ENCODE measurements at places on chromosomes 4 and X. TPM values are rescaled to one million over a fixed set of nuclear protein-coding genes. Genes with fewer than 3 reads are reported as not detected.

DNA sequence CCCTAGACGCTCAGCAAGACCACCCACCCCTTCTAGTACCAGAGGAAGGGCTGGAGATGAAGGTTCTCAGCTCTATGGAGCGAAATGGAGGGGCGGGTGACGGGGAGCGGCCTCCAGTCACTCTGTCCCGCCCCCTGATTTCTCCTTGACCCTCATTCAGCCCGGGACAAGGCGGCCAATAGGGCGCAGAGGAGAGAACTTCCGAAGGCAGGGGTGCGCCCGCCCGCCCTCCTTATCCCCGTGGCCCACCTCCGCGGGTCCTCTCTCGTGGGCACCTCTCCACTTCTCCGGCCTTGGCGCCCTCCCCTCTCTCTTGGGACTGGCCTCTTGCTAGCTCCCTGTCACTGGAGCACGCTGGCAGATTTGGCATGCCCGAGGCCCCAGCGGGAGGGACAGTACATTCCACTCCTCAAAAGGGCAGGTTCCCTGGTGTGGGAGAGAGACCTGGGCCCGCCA, 1.1 kb upstream of the SEPTIN6 start:
- H3K4me1 ChIP-seq, result peaks cover 20% of the 10 kb centered on the region
- H3K36me3 ChIP-seq, result no peaks in the 10 kb centered on the region
- DNase-seq, result peak; percentile 81

Gene EIF2S3
- total RNA-seq, result 124 TPM

Gene PPP2R2C
- 0.23 TPM for total RNA-seq

DNA sequence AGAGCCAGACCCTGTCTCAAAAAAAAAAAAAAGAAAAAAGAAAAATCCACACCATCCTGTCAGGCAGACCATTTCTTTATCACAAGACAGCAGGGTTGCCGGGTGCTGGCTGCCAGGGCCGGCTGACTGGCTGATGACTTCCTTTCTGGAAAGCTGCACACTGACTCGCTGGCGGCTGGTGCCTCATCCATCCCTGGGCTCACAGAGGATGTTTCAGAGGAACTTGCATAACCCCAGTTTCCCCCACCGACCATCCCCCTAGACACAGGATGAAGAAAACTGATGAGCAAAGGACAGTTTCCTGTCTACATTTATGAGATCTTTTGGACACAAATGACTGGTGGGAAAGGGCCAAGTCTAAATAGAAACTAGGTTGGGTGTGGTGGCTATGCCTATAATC, 14.1 kb downstream of the HPSE start:
- peak; percentile 90 for DNase-seq
- no peaks in the 10 kb centered on the region for H3K27me3 ChIP-seq
- H3K4me3 ChIP-seq, result no peak overlapping the region
- H3K4me1 ChIP-seq, result no peaks in the 10 kb centered on the region

Gene MSANTD1
- total RNA-seq, result 1.5 TPM

Gene NDP
- not detected for total RNA-seq

GRCh38 chr4:161320377-161320776, 843.4 kb downstream of the FSTL5 start:
- no peak overlapping the region for H3K27ac ChIP-seq
- DNase-seq, result no peak
- no peaks in the 10 kb centered on the region for H3K4me1 ChIP-seq
- no peaks in the 10 kb centered on the region for H3K36me3 ChIP-seq
- no peaks in the 10 kb centered on the region for H3K27me3 ChIP-seq

Gene CLDN22
- total RNA-seq, result not detected

DNA sequence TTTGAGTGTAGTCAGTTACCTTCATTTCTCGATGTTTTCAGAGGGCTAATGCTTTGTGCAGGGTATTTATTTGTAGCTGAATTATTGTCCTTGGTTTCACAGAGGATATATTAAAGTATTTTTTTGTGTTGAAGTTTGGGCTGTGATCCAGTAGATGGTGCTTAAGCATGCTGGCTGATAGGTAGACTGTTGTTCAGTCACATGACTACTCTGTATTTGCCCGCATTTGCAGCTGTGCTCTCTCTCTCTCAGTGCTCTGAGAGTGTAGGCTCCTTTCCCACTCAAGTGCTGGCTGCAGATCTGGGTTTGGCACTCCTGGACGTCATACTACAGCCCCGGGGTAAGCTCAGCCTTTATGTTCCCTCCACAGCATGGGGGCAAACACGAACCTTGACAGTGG, 21.7 kb downstream of the RAB40AL start:
- no peak overlapping the region for H3K27ac ChIP-seq
- no peaks in the 10 kb centered on the region for H3K36me3 ChIP-seq
- no peaks in the 10 kb centered on the region for H3K4me1 ChIP-seq
- H3K27me3 ChIP-seq, result no peaks in the 10 kb centered on the region
- DNase-seq, result no peak

DNA sequence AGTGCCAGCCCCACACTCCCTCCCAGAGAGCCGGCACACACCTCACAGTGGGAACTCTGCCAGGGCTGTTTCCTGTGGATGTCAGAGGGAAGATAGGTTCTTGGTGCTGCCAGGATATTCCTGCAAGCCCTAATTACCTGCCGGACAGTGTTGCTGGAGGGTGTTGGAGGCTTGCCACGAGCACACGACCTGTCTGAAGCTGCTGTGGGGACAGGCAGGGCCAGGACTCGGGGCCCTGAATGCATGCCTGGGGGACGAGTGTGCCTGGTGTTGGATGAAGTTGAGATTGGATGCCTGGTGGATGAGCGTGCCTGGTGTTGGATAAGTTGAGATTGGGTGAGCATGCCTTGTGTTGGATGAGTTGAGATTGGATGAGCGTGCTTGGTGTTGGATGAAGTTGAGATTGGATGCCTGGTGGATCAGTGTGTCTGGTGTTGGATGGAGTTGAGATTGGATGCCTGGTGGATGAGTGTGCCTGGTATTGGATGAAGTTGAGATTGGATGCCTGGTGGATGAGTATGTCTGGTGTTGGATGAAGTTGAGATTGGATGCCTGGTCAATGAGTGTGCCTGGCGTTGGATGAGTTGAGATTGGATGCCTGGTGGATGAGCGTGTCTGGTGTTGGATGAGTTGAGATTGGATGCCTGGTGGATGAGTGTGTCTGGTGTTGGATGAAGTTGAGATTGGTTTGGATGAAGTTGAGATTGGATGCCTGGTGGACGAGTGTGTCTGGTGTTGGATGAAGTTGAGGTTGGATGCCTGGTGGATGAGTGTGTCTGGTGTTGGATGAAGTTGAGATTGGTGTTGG, 23.2 kb upstream of the UVSSA start:
- no peak overlapping the region for H3K27ac ChIP-seq
- peaks cover 48% of the 10 kb centered on the region for H3K36me3 ChIP-seq
- H3K27me3 ChIP-seq, result no peaks in the 10 kb centered on the region
- DNase-seq, result peak; percentile 27

DNA sequence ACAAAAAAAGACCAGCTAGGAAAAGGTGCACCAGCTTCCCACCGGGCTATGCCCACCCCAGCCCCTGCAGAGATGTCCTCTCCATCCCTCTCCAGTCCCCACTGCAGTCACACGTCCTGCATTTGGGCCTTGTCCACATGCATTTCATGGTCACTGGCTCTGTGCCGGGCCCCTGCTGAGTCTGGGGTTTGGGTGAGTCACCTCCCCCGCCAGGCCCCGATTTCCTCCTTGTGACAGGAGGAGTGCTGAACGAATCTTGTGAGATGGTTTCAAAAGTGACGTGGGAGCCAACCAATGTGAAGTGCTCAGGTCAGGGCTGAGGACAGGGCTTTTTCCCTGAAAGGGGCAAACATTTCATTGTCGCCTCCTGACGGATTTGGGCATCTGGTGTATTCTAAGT, 7.1 kb downstream of the CPZ start:
- H3K27ac ChIP-seq, result no peak overlapping the region
- H3K4me1 ChIP-seq, result no peaks in the 10 kb centered on the region
- DNase-seq, result no peak
- no peak overlapping the region for H3K4me3 ChIP-seq

Gene AMER1
- 6.4 TPM for total RNA-seq

DNA sequence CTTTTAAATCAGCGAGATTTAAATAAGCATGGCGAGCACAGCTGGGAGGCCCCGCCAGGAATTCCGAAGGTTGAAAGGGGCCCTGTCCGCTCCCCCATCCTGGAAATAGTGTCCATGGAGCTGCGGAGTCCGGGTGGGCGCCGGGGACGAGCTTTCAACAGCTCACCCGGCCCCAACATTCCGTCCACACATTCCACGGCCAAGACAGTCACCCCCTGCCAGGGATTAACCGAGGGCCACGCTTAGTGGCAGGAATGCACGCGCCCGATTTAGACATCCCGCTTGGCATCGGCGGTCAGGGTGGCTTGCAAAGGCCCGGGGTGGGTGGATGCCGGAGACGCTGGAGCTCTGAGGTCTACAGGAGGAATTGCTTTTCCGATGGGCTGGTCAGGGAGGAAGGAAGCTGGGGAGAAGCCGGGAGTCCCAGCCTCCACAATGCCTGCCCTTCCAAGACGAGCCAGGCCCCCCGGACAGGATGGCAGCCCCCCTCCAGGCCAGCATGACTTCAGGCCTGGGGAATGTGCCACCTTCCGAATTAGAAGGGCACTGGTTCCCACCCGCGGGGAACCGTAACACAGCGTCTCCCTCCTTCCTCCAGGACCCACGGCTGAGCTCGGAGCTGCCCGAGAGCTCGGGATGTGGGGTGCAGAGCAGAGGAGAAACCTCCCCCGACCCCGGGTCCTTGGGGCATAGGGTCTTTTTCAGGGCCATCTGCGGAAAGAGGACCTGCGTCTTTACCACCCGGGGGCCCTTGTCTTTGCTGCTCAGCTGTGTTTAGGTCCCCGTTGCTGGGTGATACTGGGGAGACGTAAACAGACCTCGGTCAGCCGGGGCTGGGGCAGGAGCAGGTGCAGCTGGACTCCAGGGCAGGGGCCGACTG, 26.9 kb upstream of the PPP2R3B start:
- H3K36me3 ChIP-seq, result no peaks in the 10 kb centered on the region
- H3K4me1 ChIP-seq, result no peaks in the 10 kb centered on the region
- no peak for DNase-seq
- peak overlapping the region; percentile 30 for H3K4me3 ChIP-seq

GRCh38 chrX:123263270-123263669, 79.2 kb downstream of the GRIA3 start:
- H3K36me3 ChIP-seq, result no peaks in the 10 kb centered on the region
- DNase-seq, result no peak
- no peaks in the 10 kb centered on the region for H3K4me1 ChIP-seq
- H3K27ac ChIP-seq, result no peak overlapping the region
- H3K4me3 ChIP-seq, result no peak overlapping the region

GRCh38 chrX:11125060-11125459, 13.9 kb downstream of the HCCS start:
- no peak overlapping the region for H3K27ac ChIP-seq
- H3K27me3 ChIP-seq, result no peaks in the 10 kb centered on the region
- H3K4me1 ChIP-seq, result no peaks in the 10 kb centered on the region
- H3K36me3 ChIP-seq, result no peaks in the 10 kb centered on the region
- no peak overlapping the region for H3K4me3 ChIP-seq

DNA sequence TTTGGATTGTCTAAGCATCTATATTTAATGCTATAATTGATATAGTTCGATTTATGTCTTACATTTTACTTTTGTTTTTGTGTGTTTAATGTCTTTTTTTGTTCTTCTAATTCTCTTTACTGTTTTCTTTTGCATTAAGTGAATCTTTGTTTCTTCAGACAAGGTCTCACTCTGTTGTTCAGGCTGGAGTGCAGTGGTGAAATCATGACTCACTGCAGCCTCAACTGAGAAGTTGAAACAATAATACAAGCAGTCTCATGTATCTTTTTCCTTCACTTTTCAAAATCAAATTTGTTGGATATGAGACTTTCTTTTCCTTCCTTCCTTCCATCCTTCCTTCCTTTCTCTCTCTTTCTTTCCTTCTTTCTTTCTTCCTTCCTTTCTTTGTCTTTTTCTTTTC, 1401.6 kb downstream of the ADGRL3 start:
- H3K4me3 ChIP-seq, result no peak overlapping the region
- H3K36me3 ChIP-seq, result no peaks in the 10 kb centered on the region
- no peaks in the 10 kb centered on the region for H3K4me1 ChIP-seq
- no peak for DNase-seq

DNA sequence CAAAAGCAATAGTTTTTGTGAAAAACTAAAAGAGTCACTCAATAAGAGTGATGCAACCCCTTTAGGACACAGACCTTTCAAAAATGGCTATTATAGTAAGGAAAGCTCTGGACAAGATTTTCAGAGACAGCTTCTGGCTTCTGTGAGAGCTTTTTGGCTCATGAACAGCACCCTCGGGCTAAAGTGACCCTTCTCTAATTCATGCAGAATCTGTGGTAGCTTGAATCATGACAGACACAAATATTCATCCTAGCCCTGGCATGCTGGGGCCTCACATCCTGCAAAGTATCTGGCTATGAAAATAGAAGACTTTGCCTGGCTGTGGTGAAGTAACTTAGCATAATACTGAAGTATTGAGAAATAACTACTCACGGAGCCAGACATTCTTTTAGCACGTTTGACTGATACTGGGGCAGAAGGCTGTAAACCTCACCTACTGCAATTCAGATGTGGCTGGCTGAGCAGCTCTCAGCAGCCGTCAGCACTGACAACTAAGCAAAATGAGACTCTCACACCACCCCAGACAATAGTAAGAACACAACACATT, 327.3 kb downstream of the MAPK10 start:
- no peaks in the 10 kb centered on the region for H3K36me3 ChIP-seq
- no peak for DNase-seq
- H3K27me3 ChIP-seq, result no peaks in the 10 kb centered on the region

GRCh38 chr4:89598602-89599001, 238.4 kb downstream of the SNCA start:
- H3K27me3 ChIP-seq, result no peaks in the 10 kb centered on the region
- DNase-seq, result no peak
- H3K36me3 ChIP-seq, result no peaks in the 10 kb centered on the region
- H3K27ac ChIP-seq, result no peak overlapping the region

Gene RXFP1
- total RNA-seq, result not detected

Gene TCEAL1
- 28.7 TPM for total RNA-seq

DNA sequence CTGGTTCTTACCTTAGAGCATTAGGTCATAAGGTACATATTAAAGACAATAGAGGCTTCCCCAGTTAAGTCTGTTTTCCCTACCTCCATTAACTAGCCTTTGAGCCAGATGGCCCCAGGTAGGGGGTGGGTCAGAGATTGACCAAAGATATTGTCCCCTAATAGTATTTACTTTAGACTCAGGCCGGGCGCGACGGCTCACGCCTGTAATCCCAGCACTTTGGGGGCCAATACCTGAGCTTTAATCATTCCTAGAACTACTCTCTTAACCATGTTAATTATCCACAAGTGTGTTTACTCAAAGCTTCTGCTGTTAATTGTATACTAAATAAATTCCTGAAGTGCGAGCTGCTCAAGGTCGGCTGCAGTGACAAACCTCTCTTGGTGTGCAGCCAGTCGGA, 28.0 kb upstream of the AMBN start:
- no peaks in the 10 kb centered on the region for H3K4me1 ChIP-seq
- no peak overlapping the region for H3K27ac ChIP-seq
- no peak overlapping the region for H3K4me3 ChIP-seq
- H3K36me3 ChIP-seq, result no peaks in the 10 kb centered on the region
- DNase-seq, result no peak
